ENCODE measurements at places on chromosomes 1 and 21. TPM values are rescaled to one million over a fixed set of nuclear protein-coding genes. Genes with fewer than 3 reads are reported as not detected.

DNA sequence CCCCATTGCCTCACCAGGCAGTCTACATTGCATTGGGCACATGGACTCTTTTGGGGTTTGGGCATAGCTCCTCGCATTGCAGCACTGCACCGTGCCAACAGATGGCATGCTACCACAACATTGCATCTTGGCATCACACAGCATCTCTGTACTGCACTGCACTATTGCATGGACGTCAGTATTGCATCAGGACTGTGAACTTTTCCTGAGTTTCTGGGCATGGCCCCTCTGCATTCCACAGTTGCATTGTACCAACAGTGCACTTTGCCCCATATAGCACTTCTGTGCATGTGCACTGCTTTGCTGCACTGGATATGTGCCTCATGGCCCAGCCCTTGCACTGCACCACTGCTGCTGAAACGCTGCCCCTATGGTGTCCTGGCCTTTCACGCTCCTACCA is 9.6 kb downstream of the PTPRU start:
- H3K4me3 ChIP-seq, result no peak overlapping the region
- no peaks in the 10 kb centered on the region for H3K27me3 ChIP-seq
- H3K4me1 ChIP-seq, result peaks cover 33% of the 10 kb centered on the region
- no peaks in the 10 kb centered on the region for H3K36me3 ChIP-seq

Gene NFIA
- 1.2 TPM for total RNA-seq

DNA sequence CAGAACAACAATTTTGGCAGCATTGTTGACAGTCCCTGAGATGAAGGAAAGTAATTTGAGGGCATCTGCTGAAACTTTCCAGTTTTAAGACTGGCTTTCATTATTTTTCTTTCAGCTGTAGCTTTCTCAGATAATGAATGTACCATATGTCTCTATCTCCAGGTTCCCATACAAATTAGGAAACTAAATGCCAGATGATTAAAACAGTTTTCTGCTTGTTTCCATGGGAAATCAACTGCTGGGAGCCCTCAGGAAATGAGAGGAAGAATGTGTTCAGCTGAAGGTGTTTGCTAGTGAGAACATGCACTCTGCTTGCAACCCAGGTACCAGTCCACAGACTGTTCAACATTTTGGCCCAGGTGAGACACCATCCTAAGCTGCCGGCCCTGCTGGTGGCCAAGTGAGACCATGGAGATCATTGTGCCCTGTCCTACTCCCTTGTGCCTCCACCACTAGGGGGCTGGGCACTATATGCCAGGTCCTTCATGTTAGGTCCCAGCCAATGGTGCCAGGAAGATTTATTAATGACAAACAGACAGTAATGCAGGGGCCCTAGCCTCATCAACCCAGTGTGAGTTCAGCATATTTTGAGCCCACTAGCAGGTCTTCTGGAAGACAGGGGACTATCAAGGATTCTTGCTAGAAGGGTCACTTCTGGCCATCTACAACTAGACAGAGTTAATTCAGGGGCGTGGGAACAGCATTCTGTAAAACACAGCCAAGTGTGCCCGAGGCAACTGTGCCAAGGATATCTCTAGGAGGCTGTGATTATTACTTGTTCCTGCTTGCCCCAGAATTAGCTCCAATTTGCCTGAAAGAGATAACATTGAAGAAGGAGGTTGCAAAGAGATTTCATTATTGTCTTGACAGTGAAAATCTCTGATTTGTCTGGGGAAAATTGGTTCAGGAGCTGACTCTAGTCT is 17.0 kb upstream of the LRRC8C start:
- H3K36me3 ChIP-seq, result peaks cover 9% of the 10 kb centered on the region
- no peak for DNase-seq
- H3K4me1 ChIP-seq, result no peaks in the 10 kb centered on the region
- no peak overlapping the region for H3K27ac ChIP-seq
- H3K27me3 ChIP-seq, result no peaks in the 10 kb centered on the region
- no peak overlapping the region for H3K4me3 ChIP-seq

- no peak overlapping the region for H3K27ac ChIP-seq
- peaks cover 9% of the 10 kb centered on the region for H3K4me1 ChIP-seq
- H3K27me3 ChIP-seq, result no peaks in the 10 kb centered on the region
- no peaks in the 10 kb centered on the region for H3K36me3 ChIP-seq
- no peak overlapping the region for H3K4me3 ChIP-seq
Observed at GRCh38 chr1:183957216-183957830, 80.2 kb downstream of the COLGALT2 start.

Gene CFHR5
- total RNA-seq, result not detected

Gene CELA3A
- total RNA-seq, result 1.5 TPM

DNA sequence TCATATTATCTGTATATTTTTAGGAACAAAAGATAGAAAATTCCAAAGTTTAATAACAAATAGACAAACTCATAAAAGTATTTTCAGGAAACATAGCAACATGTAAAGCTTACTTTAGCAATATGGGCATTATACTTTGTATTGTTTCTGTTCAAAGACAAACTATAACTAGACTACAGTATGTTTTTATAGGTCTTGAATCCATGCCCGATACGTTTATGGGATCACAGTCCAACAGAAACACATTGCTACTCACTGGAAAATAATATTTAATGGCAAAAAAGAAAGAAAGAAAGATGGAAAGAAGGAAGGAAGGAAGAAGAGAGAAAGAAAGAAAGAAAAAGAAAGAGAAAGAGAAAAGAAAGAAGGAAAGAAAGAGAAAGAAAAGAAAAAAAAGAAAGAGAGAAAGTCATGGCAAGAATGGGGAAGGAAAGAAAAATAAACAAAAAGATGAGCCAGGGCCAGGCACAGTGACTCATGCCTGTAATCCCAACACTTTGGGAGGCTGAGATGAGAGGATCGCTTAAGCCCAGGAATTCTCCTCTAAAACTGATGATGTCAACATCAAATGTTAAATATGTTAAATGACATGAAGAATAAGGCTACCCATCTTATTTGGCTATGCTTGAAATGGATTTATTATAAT is 32.7 kb downstream of the TM2D1 start:
- peaks cover 7% of the 10 kb centered on the region for H3K36me3 ChIP-seq
- H3K4me1 ChIP-seq, result no peaks in the 10 kb centered on the region
- no peak for DNase-seq
- no peaks in the 10 kb centered on the region for H3K27me3 ChIP-seq

- H3K36me3 ChIP-seq, result no peaks in the 10 kb centered on the region
- H3K27me3 ChIP-seq, result no peaks in the 10 kb centered on the region
- no peak overlapping the region for H3K4me3 ChIP-seq
- no peaks in the 10 kb centered on the region for H3K4me1 ChIP-seq
- no peak for DNase-seq
Observed at GRCh38 chr1:172761581-172762486, 102.9 kb downstream of the FASLG start.

DNA sequence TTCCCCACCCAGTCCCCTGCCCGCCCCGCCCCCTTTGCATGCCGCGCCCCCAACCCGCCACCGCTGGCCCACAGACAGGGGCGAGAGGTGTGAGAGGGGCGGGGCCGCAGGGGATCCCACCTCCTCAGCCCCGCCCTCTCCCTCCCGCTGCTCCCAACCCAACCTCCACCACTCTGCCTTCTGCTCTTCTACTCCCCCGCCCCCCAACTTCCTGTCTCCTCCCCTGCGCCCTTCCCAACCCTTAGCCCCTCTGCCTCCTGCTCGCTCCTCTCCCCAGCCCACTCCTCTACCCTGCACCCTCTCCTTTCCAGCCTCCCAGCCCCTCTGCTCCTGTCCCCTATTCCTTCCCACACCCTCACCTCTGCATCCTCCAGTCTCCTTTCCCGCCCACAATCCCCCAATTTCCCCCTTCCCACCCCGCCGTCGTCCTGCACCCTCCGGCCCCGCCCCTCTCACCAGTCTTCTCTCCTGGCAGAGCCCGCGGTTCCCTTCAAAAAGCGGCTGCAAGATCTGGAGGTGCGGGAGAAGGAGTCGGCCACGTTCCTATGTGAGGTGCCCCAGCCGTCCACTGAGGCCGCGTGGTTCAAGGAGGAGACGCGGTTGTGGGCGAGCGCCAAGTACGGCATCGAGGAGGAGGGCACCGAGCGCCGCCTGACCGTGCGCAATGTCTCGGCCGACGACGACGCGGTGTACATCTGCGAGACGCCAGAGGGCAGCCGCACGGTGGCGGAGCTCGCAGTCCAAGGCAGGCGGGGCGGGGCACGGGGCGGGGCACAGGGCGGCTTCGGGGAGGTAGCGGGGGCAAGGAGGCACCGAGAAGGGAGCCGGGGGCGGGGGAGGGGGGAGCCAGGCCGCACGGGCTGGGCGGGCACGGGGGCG is 5.4 kb downstream of the OBSCN start:
- peak overlapping the region; percentile 83 for H3K4me3 ChIP-seq
- H3K36me3 ChIP-seq, result peaks cover 1% of the 10 kb centered on the region
- no peaks in the 10 kb centered on the region for H3K4me1 ChIP-seq
- DNase-seq, result peak; percentile 79

- no peaks in the 10 kb centered on the region for H3K36me3 ChIP-seq
- no peaks in the 10 kb centered on the region for H3K27me3 ChIP-seq
- peaks cover 70% of the 10 kb centered on the region for H3K4me1 ChIP-seq
- no peak for DNase-seq
- H3K27ac ChIP-seq, result peak overlapping the region; percentile 2
Observed at GRCh38 chr1:228866468-228866867, 131.2 kb downstream of the RHOU start.

Gene LCE3E
- not detected for total RNA-seq

DNA sequence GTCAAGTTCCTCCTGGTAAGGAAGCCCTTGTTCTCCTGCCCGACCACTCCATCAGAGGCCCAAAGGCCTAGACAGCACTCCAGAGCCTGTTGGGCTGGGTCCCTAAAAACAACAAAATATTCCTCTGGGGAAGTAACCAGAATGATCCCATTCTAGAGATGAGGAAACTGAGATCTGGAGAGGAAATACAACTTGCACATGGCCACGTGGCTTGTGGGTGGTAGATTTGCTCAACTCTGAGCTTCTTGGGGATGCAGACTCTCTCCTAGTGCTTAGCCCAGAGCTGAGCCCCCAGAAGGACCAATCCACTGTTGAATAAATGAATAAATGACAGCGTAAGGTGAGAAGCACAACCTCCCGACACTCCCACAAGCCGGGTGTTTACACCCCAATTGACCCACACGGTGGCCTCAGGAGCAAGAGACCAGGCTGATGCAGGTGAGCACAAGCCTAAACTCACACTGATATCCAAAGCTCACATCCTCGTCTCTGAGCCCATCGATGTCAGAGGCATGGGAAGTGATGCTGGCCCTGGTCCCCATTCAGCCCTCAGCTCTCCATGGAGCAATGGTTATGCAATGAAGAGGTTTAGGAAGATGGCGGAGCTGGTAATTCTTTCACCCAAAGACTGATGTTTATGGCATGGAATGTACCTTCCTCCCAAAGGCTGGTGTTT is 172.5 kb upstream of the EDN2 start:
- no peaks in the 10 kb centered on the region for H3K36me3 ChIP-seq
- no peak overlapping the region for H3K4me3 ChIP-seq
- peaks cover 2% of the 10 kb centered on the region for H3K4me1 ChIP-seq
- H3K27me3 ChIP-seq, result peaks cover 63% of the 10 kb centered on the region
- no peak overlapping the region for H3K27ac ChIP-seq

DNA sequence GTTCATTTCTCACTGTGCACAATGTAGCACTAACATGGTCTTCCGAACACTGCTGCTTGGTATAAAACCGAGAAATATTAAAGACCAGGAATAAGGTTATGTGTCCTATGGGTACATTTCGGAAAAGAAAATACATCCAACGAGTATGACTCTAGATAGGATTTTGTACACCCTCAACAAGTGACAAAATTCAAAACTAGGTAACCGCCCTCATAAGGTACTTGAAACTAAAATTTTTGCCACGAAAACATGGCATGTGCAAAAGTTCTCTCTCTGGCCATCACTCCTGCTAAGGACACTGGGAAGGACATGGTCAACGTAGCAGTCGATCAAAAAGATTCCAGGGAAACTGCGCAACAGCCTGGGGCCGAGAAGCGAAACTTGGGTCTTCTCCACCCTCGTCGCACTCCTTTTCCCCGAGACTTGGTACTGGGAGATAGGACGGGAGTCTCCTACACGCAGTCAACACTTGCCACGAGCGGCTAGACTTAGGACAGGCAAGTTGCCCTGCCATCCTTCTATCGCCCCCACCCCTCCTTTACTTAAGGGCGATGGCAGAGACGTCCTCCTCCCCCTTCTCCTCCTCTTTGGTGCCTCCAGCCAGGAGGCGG is 338 bp upstream of the TOR1AIP1 start:
- DNase-seq, result no peak
- no peaks in the 10 kb centered on the region for H3K27me3 ChIP-seq
- H3K27ac ChIP-seq, result peak overlapping the region; percentile 100
- peak overlapping the region; percentile 96 for H3K4me3 ChIP-seq
- peaks cover 26% of the 10 kb centered on the region for H3K4me1 ChIP-seq

DNA sequence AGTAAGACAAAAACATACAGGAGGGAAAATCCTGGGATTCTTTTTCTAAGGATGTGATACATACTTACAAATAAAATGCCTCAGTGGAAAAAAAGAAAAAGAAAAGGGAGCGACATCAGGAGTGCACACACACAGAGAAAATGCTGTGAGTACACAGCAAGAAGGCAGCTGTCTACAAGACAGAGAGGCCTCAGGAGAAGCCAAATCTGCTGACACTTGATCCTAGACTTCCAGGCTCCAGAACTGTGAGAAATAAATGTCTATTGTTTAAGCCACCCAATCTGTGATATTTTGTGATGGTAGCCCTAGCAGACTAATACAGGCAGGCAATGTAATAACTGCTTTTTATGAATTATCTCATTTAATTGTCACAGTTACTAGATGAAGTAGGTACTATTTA is 17.0 kb upstream of the TRIM45 start:
- H3K27me3 ChIP-seq, result no peaks in the 10 kb centered on the region
- no peaks in the 10 kb centered on the region for H3K36me3 ChIP-seq
- DNase-seq, result no peak

DNA sequence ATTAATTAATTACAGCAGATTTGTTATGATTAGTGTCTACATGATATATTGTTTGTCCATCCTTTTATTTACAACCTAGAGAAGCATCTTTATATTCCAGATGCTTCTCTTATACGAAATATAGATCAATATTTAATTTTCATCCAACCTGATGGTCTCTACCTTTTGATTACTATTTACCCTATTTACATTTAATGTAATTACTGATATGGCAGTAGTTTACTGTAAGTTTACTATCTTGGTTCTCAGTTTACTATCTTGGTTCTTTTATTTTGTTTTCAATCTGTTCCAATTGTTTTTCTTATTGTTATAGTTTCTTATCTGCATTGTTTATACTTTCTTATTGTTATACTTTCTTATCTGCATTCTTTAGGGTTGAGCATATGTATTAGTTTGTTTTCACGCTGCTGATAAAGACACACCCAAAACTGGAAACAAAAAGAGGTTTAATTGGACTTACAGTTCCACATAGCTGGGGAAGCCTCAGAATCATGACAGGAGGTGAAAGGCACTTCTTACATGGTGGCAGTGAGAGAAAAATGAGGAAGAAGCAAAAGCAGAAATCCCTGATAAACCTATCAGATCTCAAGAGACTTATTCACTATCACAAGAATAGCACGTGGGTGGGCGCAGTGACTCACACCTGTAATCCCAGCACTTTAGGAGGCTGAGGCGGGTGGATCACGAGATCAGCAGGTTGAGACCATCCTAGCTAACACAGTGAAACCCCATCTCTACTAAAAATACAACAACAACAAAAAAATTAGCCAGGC is 28.9 kb downstream of the FAF1 start:
- H3K27ac ChIP-seq, result no peak overlapping the region
- DNase-seq, result no peak
- peaks cover 5% of the 10 kb centered on the region for H3K4me1 ChIP-seq
- H3K27me3 ChIP-seq, result no peaks in the 10 kb centered on the region
- H3K36me3 ChIP-seq, result peaks cover 5% of the 10 kb centered on the region
- no peak overlapping the region for H3K4me3 ChIP-seq

GRCh38 chr1:244678697-244679096 is 25.8 kb downstream of the DESI2 start:
- no peak overlapping the region for H3K4me3 ChIP-seq
- H3K27ac ChIP-seq, result no peak overlapping the region
- H3K36me3 ChIP-seq, result peaks cover 27% of the 10 kb centered on the region
- DNase-seq, result no peak

Data from progenitor cell of endocrine pancreas (in vitro differentiated cells).